CD8-positive, alpha-beta memory T cell (primary cell): ENCODE measurements at places on chromosomes 3 and 15.

DNA sequence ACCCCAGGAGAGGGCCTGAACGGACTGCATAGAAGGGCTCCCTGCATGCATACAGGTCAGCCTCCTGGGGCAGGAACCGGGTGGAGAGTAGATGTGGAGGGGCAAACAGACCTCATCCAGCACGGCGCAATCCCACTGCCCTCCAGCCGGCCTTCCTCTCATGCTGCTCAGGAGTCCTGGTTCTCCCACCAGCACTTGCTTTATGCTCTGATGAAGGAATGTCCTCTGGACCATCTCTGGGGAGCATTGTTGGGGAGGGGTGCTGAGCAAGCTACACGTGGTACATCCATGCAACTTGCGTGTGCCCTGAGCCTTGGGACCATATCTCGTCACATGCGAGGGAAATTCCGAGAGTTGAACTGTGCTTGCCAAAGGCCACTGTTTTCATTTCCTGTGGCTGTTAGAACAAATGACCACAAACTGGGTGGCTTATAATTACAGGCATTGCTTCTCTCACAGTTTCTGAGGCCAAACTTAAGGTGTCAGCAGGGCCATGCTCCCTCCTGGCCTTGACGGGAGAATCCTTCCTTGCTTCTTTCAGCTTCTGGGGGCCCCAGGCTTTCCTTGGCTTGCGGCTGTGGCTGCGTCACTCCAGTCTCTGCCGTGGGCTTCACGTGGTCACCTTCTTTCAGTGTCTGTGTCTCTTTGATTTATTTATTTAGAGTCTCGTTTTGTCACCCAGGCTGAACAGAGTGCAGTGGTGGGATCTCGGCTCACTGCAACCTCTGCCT is 12.2 kb downstream of the SELENOS start:
- no peak for DNase-seq

- DNase-seq, result no peak
Measured at GRCh38 chr3:100606894-100607512, 2.4 kb upstream of the ADGRG7 start.

DNA sequence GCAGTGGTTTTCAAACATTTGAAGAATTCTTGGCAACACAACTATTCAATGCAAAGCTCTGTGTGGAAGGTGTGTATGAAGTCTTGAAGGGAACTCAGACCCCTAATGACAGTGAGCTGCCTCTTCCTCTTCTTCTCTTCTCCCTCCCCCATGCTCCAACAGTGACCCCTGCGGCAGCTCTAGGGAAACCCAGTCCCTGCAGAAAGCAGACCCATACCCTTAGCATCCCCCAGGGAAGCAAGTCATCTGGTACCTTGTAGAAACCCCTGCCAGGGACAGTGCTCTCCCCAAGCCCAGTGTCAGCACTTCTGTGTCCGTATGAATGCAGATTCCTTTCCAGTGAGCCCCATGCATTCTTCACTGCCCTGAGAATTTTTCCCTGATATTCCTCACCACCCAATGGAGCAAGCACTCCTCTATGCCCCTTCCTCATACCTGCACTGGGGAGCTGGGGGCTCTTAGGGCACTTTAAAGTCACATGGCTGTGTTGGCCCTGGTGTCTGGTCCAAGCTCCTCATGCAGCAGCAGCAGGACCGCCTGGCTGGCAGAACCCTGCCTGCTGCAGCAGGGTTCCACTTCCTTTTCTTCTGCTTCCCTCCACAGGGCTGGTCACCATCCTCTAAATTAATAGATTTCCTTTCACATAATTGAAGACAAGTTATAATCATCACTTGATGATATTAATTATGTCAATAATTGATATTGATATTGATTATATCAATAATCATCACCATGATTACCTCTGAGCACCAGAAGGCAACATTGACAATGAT is 442.5 kb downstream of the EPHB1 start:
- DNase-seq, result no peak

- no peak for DNase-seq
Measured at GRCh38 chr3:43786102-43786501, 95.4 kb downstream of the ABHD5 start.
